NCI-H524 treated with DMSO at 0.1 percent for 48 hours (cell line): ENCODE measurements at places on chromosomes 7 and 10.
A peak's percentile ranks its signal among the peaks of the same experiment; 100 is the strongest.

- no peak for DNase-seq
Observed at GRCh38 chr10:130961506-130962239, 349.8 kb downstream of the TCERG1L start.

GRCh38 chr7:128919881-128920799 lies 9.6 kb upstream of the KCP start:
- DNase-seq, result no peak

DNA sequence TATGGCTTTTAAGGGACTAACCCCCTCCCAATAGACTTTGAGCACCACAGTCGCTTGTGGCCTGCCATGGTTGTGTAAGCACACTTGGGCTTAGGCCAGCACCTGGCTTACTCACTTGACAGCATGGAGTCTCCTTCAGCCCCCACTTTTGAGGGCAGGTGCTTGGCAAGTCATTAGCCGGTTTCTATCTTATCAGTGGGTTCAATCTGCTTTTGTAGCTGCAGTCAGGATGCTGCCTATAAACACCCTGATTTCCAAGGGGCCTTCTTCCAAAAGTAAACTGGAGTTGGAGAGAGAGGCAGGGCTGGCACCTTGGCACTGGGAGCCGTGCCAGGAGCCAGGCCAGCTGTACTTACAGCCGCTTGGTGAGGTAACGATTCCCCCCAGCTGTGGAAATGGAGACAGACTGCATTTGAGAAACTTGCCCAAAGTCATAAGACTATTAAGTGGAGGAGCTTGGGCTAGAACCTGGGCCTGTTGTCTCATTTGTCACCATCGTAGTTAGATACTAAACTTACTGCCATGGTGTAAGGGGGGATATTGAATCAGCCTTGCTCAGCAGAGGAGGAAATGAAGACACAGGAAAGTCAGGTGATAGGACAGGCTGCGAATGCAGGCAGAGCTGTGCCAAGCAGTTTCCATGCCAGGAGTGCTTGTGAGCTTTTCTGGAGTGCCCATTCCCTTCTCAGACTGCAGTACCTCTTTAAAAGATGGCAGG lies 92.2 kb upstream of the EFCAB10 start:
- peak; percentile 75 for DNase-seq

GRCh38 chr7:70178211-70178610 lies 579.9 kb downstream of the AUTS2 start:
- no peak for DNase-seq

DNA sequence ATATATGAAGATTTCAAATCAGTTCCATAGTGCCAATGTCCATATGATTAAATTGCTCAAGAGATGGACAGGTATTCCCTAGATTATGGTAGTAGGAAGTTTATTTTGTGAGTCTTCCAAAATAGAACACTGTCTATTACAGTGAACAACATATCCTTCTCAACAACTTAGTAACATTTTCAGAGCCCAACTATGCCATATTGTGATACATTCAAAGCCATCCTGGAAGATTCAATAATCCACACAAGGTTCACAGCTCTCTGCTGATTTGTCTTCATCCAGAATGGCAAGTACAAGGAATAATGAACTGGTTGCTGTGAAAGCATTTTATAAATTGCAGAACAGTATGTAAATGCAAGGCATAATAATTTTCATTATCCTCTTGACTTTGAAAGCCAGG lies 213.9 kb downstream of the CHRM2 start:
- no peak for DNase-seq

- DNase-seq, result no peak
Observed at GRCh38 chr7:16599860-16600259, 45.7 kb downstream of the ANKMY2 start.

- DNase-seq, result no peak
Observed at GRCh38 chr7:139860090-139860775, 31.2 kb downstream of the TBXAS1 start.

GRCh38 chr7:2643386-2644219 lies 11.8 kb downstream of the TTYH3 start:
- no peak for DNase-seq

DNA sequence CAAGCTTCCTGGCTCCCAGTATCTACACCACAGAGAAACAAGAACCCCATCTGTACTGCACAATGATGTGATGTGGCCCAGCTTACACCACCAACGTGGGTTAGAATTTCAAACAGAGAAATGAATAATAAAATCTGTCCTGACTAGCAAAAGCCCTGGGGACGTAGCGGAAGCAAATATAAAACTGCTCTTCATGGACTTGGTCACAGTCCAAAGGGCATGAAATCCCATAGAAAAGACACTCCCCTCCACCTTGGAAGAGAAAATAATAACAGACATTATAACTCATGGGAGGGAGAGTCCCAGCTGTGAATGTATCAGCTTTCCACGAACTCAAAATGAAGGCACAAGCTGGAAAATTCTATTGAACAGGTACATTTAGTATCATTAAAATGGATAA lies 205.3 kb upstream of the GALNT17 start:
- DNase-seq, result no peak

DNA sequence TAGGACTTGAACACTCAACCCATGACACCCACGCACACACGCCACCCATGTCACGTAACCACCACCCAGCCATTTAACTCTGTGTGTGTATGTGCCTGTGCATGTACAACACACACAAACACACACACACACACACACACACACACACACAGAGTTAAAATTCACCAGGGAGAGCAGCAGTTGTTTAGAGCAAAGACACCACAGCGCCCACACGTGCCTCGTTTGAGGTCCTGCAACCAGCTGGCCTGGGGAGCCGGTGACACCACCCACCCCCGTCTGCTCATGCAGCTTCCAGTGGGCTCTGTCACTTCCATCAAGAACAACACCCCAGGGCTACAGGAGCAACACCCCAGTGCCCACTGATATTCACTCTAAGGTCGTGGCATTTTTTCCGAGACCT lies 97.4 kb downstream of the ELFN1 start:
- no peak for DNase-seq

GRCh38 chr10:75431180-75432111 lies at the start of gene LRMDA:
Gene LRMDA (plus strand): TSS chr10:75431624.
- no peak for DNase-seq

DNA sequence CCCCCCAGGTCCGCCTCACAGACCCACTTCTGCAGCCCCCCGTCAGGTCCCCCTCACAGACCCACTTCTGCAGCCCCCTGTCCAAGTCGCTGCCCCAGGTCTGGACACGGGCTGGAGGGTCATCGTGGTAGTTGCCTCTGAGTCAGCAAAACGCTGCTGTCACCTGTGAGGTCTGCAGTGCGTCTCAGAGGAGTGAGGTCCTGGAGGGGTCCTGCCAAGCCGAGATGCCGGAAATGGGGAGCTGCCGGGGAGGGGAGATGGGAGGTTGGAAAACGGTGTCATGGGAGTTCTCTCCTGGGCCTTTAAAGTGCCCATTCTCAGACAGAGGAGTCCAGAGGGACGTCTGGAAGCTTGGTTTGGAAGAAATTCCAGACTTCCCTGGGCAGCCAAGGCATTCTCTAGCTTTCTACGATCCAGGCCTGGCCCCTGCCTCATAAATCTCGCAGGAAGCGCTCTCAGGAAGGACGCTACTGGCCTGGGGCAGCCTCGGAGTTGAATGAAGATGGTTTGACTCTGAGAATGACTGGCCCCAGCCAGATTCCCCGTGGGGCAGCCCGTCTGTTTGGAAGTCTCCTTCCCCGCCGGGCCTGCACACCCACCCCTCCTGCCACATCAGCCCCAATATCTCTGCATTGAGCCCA lies 38.7 kb downstream of the CALML3 start:
- DNase-seq, result no peak

DNA sequence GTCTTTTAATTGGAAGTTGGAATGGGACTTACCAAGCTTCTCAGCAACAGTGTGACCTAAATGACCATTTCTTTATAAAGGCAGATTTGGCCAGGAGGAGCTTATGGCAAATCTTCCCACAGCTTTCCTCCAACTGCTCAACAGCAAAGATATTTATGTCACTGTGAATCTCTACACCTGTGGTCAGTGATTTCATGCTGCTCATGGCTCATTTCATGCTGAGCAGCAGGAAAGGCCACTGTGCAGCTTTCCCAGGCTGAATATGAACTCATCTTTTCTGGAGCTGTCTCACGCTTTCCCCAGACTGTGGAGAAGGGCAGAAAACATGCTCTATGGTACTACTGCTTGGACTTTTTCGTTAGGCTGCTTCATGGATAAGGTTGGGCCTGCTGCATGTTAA lies 29.8 kb downstream of the CALCR start:
- DNase-seq, result no peak

DNA sequence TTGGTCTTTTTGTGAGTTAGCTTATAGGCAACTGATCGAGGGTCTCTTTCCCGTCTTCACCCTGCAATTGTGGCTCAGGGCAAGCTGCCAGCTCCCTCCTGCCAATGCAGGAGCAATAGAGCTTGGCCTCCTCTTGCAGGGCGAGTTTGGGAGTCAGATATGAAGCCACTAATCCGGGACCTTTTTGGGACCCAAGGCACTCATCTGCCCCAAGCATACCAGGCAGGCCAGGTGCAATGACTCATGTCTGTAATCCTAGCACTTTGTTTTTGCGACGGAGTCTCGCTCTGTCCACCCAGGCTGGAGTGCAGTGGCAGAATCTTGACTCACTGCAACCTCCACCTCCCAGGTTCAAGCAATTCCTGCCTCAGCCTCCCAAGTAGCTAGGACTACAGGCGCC lies 21.1 kb downstream of the LIMK1 start:
- DNase-seq, result no peak

DNA sequence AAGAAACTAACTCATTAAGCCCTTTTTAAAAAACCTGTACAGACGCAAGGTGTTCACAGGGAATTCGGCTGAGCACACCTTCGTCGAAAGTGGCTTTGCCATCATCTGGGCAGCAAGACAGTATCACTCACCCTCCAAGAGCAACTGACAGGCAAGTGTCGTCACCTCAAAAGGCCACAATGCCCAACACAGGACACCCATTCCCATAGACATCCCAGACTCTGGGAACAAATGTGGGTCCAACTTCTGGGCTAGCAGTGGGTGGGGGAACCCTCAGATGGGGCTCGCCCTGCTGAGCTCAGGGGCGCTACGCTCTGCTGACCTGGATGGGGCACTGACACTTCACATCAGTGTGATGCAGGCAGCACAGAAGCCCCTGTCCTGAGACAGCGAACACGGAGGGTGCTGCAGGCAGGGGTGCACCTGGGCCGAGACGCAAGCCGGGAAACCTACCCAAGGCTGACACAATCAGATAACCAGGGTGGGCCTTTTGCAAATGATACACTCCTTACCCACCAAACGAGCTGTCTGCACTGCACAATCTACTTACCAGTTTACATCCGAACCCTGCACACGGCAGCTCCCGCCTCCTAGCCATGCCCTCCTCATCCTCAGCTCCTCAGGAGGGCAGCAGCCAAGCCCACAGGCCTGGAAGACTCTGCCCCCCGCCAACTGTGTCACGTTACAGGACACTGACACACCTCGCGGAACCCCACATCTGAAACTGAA lies 1.7 kb downstream of the DIP2C start:
- no peak for DNase-seq

- no peak for DNase-seq
Observed at GRCh38 chr10:122845783-122846332, at the start of gene CUZD1. Gene CUZD1 (minus strand): TSS chr10:122845857. CDS start chr10:122845843, 14 bp downstream.

DNA sequence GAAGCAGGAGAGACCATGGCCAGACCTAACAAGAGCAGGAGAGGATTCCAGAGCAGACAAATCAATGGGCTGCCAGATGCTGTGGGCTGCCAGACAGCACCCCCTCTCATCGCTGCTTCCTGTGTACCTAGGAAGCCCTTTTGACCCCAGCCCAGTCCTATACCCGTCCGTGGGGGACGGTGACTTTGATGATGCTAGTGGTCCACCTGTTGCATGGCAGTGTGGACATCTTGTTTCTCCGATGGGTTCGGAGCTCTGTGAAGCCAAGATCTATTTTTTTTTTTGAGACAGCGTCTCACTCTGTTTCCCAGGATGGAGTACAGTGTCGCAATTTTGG lies 18.2 kb upstream of the GDI2 start:
- no peak for DNase-seq

- DNase-seq, result no peak
Observed at GRCh38 chr7:121002757-121003200, 14.3 kb downstream of the CPED1 start.

DNA sequence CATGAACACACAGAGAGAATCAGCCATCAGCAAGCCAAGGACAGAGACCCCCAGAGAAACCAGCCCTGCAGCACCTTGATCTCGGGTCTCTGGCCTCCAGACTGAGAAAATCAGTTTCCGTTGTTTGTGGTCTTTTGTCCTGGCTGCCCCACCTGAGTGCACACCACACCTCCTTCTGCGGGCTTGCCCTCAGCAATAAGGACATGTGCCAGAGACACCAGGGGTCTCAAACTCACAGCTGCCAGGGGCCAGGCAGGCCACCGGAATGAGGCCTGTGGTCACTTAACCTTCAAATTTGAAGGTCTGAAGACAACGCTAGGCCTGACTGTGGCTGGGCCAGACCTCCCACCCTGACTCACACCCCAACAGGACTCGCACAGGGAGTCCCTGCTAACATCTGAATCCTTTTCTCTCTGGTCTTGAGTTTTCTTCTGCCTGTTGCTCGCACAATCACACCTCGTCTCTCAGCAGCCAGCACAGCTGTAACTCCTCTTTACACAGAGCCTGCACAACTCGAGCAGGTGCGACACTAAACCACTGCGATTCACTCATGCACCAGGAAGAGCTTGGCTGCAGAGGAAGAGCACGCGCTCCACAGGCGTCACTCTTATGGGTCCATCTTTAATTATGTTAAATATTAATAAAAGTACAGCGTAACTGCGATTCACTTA lies 86.2 kb downstream of the CHST15 start:
- DNase-seq, result no peak

- no peak for DNase-seq
Observed at GRCh38 chr7:38448054-38448453, 174.6 kb upstream of the TARP start.

GRCh38 chr7:6623589-6624245 lies 8.3 kb downstream of the ZNF853 start:
- no peak for DNase-seq

DNA sequence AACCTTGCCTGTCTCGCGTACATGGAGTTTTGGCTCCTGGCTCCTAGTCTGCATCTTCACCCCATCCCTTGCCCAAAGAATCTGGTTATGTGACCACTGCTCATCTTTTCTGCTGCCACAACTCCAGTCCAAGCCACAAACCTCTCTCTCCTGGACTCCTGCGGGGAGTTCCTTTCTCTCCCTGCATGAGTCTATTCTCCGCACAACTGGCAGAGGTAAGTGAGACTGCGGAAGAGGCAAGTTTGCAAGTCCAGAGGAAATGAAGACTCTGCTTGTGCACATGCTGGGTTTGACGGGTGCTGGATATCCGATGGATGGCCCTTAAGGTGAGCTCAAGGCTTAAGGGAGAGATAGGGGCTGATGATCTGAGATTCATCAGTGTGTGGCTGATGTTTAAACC lies 61.0 kb downstream of the TRUB1 start:
- DNase-seq, result no peak
